Hematopoietic multipotent progenitor cell (in vitro differentiated cells): ENCODE measurements at places on chromosomes 4 and X.

GRCh38 chrX:5702890-5703289, 525.8 kb downstream of the NLGN4X start:
- no peak for DNase-seq

- no peak for DNase-seq
Measured at GRCh38 chr4:54585321-54586000, 72.3 kb upstream of the KIT start.

DNA sequence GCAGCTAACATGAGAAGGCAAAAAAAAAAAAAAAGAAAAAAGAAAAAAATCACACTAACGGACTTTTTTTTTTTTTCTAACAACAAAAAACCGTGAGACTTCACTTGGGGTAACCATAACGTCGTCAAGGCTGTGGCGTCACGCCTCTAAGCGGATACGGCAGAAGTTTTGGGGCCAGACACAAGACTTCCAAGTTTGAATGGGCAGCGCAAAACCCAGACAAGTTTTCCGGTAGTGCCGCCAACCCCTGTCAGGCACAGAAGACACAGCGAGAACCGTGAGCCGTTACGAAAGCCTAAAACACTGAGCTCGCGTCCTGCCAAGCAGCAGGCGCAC, 556 bp upstream of the SMARCA5 start:
- no peak for DNase-seq

DNA sequence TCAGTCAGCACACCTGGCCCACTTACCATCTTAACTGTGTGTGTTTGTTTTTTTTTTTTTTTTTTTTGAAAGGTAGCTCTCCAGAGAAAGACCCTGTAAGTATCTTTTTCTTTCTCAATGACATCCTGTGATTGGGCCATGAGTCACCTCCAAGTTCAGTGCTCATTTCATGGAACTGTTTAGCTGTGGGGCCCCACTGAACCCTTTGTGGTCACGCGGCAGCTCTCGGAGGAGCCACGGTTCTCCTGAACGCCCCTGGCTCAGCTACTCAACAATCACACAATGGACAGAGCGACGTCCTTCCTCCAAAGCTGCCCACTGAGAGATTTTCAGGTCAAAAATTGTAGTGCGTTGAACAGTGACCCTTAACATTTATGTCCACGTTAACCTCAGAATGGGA, 14.2 kb upstream of the IL3RA start:
- DNase-seq: no peak

GRCh38 chr4:176034499-176034898, 31.1 kb upstream of the WDR17 start:
- peak; percentile 81 for DNase-seq

- DNase-seq: no peak
Measured at GRCh38 chr4:158032733-158033415, 140.0 kb downstream of the GASK1B start.

- no peak for DNase-seq
Measured at GRCh38 chrX:97936296-97936695, 1052.6 kb downstream of the RPA4 start.

DNA sequence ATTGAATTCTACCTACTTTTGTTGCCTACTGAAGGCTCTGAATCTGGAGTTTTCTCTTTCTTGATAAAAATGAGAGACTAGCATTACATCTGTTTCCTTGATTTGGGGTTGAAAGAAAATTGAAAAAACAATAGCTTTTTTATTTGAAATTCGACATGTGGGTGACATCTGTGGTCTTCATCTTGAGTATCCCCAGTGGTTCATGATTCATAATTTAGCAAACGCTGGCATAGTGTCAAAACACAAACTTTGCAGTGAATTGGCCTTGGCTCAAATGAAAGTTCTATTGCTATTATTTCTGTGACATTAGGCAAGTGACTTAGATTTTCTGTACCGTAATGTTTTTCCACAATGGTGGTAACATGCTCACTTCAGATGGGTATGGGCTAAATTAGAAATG, 747.6 kb downstream of the PCDH7 start:
- no peak for DNase-seq

DNA sequence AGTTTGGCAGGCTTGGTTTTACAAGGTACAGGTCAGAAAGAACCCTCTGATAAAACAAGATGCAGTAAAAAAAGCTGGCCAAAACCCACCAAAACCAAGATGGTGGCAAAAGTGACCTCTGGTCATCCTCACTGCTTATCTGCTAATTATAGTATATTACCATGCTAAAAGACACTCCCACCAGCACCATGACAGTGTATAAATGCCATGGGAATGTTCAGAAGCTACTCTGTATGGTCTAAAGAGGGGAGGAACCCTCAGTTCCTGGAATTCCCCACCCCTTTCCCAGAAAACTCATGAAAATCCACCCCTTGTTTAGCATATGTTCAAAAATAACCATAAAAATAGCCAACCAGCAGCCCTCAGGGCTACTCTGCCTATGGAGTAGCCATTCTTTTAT, 38.1 kb upstream of the CXCL13 start:
- no peak for DNase-seq
